ENCODE measurements at places on chromosomes 6 and 20. TPM values are rescaled to one million over a fixed set of nuclear protein-coding genes. Genes with fewer than 3 reads are reported as not detected.

Gene C2
- 5.9 TPM for total RNA-seq

Gene FBXO9
- 23.0 TPM for total RNA-seq

Gene FUT9
- total RNA-seq: not detected

Gene HLA-F
- total RNA-seq: 76.5 TPM

Gene CST7
- total RNA-seq: 0.62 TPM

Gene HLA-DOA
- total RNA-seq: 32.4 TPM

DNA sequence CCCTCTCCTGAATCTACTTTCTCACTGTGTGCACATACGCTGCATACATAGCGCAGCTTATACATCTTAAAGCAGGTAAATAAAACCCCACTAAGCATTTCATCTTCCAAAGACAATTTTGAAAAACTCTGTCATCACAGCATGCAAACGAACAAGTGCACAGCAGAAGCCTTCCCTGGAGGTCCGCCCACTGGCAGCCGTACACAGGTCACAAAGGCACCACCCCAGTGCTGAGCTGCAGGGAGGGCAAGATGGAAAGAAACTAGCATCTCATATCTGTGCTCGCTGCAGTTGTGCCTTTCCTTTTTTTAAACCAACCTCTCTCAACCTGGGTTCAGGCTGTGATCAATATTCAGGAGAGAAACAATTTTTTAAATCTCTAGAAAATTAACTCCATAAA lies 73.3 kb downstream of the HUS1B start:
- DNase-seq: no peak

GRCh38 chr20:50417023-50417329 lies 93.2 kb upstream of the PTPN1 start:
- DNase-seq: no peak

DNA sequence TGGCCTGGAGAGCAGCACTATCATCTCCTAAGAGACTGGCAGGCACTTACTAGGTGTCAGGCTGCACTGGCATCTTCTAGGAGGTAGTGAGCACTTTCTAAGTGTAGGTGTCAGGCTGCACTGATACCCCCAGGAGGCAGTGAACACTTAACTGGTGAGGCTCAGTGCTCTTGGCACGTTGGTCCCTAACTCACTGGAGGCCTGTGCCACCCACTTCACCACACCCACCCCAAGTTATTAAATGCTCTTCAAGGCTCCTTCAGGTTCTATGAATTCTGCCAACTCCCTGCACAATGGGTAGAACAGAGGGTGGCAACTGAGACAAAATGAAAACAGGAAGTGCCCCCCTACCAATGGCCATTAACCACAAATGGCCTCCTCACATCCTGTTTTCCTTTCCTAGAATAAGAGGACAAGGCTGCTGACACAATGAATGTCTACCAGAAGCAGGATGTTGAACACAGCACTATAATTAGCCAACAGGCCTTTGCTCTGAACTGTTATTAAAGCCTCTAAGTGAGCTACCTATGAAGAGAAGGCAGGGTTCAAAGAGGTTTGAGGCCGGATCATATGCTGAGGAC lies 29.4 kb downstream of the NCOA5 start:
- no peak for DNase-seq

DNA sequence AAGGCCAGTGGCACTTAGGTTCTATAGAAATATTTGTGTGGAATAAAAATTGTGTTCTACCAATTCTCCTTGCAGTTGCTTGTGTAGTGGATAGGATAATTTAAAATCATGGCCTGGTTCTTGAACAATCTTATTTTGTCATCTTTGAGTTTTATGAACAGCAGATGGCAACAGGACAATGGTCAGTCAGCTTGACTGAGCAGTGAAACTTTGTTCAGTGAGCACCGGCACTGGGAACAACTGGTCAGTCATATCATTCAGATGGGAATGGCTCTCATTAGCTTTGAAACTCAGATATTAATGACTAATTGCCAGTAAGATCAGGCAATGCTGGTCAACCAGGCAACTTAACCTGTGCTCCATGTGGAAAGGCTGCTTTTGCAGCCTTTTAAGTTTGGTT lies 129.2 kb downstream of the BCKDHB start:
- DNase-seq: no peak

DNA sequence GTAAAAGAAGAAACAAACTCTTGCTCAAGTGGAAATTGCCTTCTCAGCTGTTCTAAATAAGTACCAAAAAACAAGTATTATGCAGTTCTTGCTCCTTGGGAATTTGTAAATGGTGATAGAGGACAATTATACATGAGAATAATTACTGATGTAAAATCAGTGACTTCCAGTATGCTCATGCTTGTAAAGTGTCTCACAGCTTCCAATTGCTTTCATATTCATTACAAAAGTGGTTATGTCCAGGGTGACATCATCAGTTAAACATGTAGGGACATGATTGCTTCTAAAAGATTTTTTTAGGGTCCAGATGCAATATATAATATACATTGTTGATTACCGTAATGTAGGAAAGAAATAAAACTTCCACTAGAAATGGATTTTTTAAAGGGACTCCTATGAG lies 122.8 kb upstream of the B3GAT2 start:
- DNase-seq: no peak

GRCh38 chr6:44715188-44715587 lies 327.7 kb downstream of the CDC5L start:
- no peak for DNase-seq

GRCh38 chr20:17493173-17493572 lies 38.0 kb downstream of the BFSP1 start:
- DNase-seq: no peak

GRCh38 chr6:69555088-69555638 lies 241.6 kb downstream of the LMBRD1 start:
- no peak for DNase-seq

DNA sequence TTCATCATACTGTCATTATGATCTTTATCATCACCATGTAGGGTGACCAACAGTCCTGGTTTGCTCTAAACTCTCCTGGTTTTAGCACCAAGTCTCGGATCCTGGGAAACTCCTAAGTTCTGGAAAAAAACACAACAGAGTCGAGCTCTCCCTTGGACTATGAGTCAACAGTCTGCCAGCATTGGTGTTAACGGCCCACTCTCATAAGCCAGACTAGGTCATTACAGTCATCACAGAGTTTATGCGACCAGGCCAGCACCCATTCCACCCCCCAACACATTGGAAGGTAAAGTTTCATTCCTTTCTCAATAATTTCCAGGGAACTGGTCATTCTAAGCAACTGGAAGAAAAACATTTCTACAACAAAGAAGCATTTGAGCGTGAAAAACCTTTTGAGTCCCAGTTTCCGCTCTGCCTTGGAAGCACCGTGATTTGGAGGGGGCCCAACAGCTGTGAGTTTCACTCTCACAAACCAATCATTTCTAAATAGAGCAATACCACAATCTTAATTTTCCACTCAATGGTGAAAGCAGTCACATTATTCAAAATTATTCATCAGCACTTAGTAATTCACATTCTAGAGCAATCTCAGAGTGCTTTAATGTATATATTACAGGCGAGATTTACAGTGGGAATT lies 445.0 kb downstream of the CDH26 start:
- no peak for DNase-seq

DNA sequence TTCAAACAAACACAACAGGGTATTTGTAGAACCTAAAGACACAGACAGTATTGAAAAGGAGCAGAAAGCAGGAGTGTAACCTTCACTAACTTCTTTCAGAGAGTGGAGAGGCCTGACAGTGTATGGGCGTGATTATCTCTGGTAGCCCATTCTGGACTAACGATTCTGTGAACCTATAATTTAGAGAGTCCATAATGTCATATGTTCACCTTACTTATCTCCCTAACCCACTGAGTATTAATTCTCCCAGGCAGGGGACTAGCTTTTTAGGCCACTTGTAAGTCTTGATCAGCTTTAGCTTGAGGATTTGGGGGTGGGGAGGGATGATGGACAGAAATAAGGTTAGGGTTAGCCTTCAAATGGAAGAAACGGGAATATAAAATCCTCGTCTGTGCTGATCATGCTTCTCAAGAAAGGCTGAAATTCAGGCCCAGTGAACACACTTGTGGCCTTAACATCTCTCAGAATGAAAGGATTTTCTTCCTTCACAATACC lies 2.8 kb upstream of the PARD6B start:
- no peak for DNase-seq

DNA sequence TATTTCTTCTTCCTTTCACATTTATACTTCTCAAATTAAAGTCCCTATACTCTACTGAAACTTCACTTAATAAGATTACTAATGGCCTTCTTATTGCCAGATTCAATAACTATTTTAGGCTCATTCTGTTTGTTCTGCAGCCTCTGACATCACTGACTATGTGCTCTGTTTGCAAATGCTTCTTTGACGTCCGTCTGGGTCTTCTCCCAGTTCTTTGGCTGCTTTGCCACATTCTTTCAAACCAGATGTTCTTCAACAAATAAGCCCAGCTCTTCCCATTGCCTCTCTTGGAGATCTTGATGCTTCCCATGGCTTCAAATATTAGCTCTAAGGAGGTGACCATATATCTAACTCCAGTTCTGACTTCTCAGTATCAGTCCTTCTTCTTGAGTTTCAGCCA lies 117.4 kb downstream of the BTBD9 start:
- no peak for DNase-seq

DNA sequence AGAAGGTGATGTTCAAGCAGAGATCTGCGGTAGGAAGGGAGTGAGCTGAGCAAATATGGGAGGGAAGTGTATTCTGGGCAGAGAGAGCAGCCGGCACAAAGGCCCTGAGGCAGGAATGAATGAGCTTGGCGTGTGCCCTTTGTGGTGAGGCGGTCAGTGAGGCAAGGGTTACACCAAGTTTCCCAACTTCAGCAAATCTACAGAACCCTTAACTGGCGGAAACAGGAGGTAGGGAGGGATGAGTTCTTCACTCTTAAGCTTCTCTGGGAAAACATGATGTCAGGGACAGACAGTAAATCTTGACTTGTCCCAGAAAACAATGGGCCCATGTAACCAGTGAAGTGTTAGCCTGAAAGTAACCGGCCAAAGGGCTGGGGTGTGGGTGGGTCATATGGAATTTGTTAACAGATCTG lies 97.1 kb upstream of the PTPN1 start:
- DNase-seq: no peak

- peak; percentile 51 for DNase-seq
These were observed 22.3 kb downstream of the MDN1 start for GRCh38 chr6:89797317-89797716.

- DNase-seq: no peak
These were observed 30.3 kb downstream of the GTF2H5 start for GRCh38 chr6:158198461-158198860.

- DNase-seq: no peak
These were observed 3.6 kb upstream of the CEBPB start for GRCh38 chr20:50186987-50187402.

- no peak for DNase-seq
These were observed 45.9 kb upstream of the PLN start for GRCh38 chr6:118502169-118502568.

GRCh38 chr6:122758927-122759334 lies 20.6 kb upstream of the FABP7 start:
- DNase-seq: no peak

- no peak for DNase-seq
These were observed 32.7 kb downstream of the PLN start for GRCh38 chr6:118580585-118581419.

- DNase-seq: no peak
These were observed 1285.6 kb upstream of the EYS start for GRCh38 chr6:66992660-66993059.

DNA sequence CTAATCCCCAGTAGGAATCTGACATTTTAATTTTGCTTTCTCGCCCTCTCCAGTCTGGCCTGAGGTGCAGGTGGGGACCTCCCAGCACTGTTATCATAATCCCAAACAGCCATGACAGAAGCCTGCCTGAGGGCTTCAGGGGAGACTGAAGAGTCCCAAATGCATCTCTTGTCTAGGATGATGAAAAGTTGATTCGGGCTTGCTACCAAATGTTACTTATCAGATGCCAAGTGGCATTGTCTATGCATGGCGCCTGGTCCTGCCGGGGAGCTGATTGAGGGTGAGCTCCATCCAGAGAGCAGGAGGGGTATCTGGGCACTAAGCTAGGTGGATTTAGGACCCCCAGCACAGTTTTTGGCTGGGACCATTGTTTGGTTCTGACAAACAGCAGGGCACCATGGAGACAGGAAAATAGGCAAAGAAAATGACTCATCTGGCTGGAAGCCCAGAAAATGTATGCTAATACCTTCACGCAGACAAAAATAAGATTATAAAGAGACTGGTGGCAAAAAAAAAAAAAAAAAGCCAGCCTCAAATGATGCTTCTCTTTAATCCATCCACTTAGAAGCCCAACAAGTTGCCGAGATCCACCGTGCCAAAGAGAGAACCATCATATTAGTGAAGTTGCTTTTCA lies 513.7 kb upstream of the SULF2 start:
- DNase-seq: peak; percentile 46

DNA sequence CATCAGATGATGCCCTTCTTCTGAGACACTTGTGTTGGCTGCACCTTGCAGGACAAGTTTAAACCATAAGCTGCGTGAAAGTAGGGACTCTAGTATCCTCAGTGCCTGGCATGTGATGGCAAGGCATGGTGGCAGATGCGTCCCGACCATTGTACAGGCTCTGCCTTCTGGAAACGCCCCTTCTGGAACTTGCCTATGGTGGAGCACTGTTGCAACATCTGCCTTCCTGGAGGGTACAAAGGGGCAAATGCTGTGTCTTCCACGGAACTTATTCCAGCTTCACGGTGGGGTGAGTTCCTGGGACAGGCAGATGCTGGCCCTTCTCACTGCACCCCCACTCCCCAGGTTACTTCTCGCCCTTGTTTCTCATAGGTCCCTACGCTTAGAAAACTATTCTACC lies 232.8 kb downstream of the THBS2 start:
- no peak for DNase-seq
